DMS153 (cell line): ENCODE measurements at places on chromosomes 4 and X.
A peak's percentile ranks its signal among the peaks of the same experiment; 100 is the strongest.

DNA sequence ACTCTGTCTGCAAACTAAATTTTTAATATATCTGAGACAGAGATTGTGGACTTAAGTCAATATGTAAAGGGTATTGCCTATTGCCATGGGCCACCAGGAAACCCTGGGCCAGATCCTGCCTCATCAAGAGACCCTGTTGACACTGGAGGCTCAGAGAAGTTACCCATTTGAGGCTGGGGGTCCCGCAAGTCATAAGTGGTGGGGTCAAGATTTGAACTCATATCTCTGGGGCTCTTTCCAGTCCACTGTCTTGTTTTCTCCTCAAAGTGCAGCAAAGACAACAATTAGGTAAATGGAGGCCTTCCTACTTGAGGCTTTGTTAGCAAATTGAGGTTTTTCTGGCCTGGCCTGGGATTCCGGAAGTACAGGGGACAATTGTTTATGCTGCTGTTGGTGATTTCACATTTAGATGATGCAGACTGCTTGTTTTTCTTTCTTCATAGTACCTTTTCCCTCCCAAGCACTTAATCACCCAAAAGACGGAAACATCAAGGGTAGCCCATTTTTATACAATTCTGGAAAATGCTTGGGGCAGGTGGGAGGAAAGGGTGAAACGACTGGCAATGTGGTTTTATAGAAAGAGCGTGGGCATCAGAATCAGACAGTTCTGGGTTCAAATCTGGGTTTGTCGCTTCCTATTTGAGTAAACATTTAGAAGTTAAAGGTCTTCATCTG is 160.0 kb downstream of the SMIM20 start:
- DNase-seq, result no peak

GRCh38 chr4:31290836-31291235 is 570.7 kb downstream of the PCDH7 start:
- DNase-seq, result no peak

GRCh38 chr4:60805500-60806313 is 394.4 kb upstream of the ADGRL3 start:
- DNase-seq, result peak; percentile 5

DNA sequence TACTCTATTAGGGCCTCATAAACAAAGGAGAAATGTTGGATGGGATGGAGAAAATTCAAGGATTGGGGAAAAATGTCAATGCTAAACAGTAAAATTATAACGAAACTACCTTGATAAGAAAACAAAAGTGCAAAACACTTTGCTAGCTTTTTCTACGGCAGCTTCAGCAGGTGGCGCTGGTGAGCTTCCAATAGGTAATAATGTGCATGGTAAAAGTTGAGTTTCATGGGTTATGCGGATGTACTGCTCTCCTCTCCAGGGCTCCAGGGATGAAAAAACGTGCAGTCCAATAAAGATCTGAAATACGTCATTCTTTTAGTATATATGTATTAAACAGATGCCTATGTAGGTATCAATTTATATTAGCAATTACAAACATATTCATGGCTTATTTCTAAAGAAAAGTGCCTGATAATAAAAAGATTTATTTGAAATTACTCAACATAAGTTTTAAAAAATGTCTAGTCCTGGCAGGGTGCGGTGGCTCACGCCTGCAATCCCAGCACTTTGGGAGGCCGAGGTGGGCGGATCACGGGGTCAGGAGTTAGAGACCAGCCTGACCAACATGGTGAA is 239.6 kb downstream of the GRXCR1 start:
- DNase-seq, result peak; percentile 42

GRCh38 chrX:69138118-69138390 is 27.2 kb downstream of the PJA1 start:
- DNase-seq, result no peak

GRCh38 chr4:94346541-94346940 is 3.9 kb upstream of the HPGDS start:
- no peak for DNase-seq
